Stimulated activated CD4-positive, alpha-beta T cell treated with anti-CD3 and anti-CD28 coated beads, TNF-alpha, amount 100 ng/mL, for 24 hours (primary cell): ENCODE measurements at places on chromosomes 4 and X.
A peak's percentile ranks its signal among the peaks of the same experiment; 100 is the strongest.

GRCh38 chr4:174036576-174036975, 246.9 kb downstream of the FBXO8 start:
- DNase-seq = no peak

GRCh38 chr4:610411-611261, 14.7 kb upstream of the PDE6B start:
- no peak for DNase-seq

DNA sequence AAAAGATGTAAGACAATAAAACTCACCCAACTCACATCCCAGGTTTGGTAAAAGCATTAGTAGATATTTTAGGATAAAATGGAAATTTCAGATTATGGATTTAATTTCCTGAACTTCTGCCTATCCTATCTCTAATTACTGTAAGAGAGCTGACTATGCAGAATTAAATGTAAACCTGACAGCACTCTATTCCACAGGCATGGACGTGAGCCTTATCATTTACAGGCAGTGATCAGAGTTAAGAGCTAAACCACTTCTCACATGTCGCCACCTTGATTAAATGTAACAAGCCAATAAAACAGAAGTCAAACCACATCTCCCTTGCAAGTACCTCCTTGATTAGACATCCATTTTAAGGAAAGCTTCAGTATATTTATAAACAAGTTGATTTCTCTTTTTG, 97.5 kb upstream of the CBR4 start:
- no peak for DNase-seq

DNA sequence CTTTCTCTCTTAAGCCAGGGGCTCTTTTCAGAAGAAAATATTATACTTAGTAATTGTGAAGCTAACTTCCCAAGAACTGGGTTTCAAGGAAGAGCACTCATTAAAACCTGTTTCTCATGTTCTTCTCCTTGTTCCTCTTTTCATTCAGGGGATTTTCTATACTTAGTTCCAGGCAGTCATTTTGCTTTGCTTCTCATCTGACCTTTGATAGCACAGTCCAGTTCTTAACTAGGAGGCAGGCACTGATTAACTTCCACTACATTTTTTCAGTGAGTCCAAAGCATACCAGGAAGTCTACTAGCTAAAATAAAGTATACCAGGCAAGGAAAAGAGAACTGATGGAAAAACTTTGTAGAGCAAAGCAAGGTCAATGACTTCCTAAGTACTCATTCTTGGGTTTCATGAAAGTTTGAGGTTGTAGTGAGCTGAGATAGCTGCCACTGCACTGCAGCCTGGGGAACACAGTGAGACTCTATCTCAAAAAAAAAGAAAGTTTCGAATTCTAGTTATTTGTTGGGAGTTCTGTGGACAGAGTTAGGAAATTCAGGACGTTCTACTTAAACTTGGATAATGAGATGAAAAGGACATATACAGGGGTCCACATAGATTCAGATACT, 190.1 kb upstream of the HS3ST1 start:
- DNase-seq = no peak

- DNase-seq = no peak
These were observed 79.4 kb downstream of the ABLIM2 start for GRCh38 chr4:8079031-8079885.

DNA sequence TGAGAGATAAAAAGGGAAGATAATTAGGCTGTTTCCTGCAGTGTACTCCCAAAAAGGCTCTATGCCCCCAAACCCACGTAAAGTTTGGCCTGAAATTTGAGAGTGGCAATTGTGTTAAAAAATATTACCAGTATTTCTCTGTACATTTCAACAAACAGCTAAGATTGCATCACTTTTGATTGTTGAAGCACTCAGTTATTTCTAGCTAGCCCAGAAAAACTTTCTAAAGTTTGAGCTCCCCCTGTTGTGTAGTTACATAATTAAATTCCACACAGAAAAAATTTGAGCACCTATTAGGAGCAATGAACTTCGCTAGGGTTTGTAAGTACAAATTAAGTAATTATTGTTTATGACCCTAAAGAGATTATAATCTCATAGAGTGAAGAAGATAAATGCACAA, 109.4 kb downstream of the DLG3 start:
- no peak for DNase-seq

DNA sequence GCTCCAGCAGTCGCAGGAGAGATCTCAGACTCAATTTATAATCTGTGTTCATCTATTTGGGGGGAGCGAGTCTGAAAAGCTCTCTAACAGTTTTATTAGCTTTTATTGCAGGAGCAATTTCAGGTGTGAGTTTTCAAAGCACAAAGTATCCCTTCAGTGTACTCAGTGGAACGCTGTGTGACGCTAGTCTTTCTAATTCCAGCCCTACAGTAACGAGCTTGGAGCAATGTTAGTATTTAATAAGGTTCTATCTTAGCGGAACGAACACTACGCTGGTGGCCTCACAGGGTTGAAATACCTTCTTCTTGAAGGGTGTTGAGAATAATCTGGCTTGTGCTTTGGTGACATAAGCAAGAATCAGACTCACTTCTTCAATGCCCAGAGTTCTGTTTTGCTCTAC, 8.4 kb downstream of the HS3ST1 start:
- DNase-seq = no peak

DNA sequence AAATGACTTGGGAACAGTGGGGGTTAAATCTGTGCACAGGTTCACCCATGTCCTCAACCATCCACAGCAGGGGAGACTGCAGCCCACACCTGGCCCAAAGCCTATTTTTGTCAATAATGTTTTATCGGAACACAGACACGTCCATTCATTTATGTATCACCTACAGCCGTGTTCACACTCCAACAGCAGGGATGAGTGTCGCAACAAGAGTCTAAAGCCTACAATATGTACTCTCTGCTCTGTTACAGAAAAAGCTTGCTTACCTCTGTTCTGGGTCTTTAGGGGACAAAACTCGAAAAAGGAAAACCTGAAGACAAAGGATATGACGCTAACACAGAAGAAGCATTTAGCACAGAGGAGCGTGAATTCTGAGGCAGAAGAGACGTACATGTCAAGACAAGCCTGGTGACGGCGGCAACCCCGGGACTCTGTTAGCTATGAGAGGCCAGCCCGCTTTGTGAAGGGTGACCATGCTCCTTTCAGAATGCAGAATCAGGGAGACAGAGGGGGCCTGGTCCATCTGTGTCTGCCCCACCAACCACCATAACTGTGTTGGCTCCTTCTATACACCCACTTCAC, 45.5 kb downstream of the AFAP1 start:
- no peak for DNase-seq

DNA sequence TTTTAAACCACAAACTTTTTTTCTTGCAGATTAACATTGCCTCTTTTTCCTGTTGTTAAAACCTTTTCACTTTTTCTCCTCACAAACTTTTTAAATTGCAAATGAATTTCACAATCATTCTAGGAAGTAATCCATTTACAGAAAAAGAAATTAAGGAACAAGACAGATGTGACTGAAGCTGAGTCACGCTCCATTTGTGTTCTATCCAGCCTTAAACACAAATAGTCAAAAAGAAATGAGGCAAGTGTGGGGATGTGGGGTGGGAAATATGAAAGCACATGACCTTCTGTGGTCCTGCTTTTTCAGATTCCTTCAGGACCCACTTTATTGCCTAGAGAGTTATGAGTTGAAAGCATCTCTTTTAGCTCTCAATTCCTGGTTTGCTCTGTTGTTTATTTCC, 197.0 kb downstream of the ADGRL3 start:
- no peak for DNase-seq

- DNase-seq = no peak
These were observed 112.5 kb downstream of the ANAPC10 start for GRCh38 chr4:144985531-144985930.

DNA sequence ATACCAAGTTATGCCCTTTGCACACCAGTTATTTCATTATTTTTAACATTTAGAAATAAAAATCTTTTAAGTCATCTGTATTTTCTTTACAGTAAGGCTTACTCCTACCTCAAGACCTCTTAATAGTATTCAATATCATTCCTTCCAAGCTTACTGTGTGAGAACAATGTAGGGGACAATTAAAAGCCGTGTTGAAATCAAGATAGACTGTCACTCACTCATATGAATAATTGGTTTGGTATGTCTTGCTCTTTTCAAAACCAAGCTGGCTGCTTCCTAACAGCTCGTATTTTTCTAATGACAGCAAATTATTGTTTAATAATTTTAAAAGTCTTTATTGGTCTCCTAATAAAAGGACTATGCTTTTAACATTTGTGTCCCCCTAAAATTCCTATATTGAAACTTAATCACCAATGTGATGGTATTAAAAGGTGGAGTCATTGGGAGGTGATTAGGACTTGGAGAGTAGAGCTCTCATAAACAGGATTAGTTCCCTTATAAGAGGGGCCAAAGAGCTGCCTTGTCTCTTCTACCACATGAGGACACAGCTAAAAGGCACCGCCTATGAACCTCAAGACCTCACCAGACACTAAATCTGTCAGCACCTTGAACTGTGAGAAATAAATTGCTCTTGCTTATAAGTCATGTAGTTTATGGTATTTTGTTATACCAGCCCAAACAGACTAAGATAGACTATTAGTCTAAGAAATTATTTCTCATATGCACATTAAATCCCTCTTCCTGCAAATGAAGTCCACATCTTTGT, 4.1 kb downstream of the ABCB7 start:
- no peak for DNase-seq

DNA sequence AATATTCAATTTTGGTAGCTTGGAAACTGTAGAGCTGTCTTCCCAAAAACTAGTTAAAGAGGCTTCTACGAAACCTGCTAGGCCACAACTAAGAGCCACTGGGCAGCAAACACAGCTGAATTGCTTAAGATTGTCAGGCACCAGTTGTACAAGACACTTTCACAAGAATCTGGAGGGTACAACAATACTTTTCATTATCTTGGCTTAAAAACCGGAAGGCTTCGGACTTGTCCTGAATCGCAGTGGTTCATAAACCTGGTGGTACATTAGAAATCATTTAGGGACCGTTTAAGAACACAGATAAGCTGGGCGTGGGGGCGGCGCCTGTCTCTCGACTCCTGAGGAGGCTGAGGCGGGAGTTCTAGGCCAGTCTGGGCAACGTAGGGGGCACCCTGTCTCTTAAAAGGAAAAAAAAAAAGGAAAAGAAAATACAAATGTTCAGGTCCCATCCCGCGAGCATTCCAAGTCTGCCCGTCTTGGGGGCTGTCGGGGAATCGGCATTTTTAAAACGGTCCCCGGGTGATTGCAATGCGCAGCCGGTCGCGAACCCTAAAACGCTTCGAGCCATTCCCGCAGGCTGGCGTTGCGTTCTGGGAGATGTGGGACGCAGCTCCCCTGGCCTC, 763 bp downstream of the PYURF start:
- DNase-seq = no peak

GRCh38 chr4:141124224-141124623, 9.0 kb downstream of the RNF150 start:
- no peak for DNase-seq

- no peak for DNase-seq
These were observed 20.8 kb downstream of the NAT8L start for GRCh38 chr4:2079926-2080325.

DNA sequence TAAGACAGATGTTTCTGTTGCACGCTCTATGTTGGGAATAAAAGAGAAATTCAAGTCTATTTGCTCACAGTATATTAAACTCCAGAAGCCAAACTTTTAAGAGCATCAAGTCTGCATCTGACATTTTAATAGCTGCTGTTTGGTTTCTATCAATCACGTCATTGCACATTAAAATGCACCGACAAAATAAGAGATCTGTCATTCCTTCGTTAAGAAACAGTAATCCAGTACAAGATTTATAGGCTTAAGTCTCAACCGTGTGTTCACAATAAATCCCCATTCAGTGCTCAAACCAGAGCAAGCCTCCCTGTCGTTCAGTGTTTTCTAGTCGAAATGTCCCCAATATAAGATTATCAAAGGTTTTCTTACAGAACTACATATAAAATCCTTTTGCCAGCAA, 89.0 kb upstream of the BMPR1B start:
- no peak for DNase-seq

- DNase-seq = no peak
These were observed 413.1 kb downstream of the GBA3 start for GRCh38 chr4:23105759-23106370.

- DNase-seq = no peak
These were observed 534.9 kb upstream of the DIPK2B start for GRCh38 chrX:45735571-45735970.

DNA sequence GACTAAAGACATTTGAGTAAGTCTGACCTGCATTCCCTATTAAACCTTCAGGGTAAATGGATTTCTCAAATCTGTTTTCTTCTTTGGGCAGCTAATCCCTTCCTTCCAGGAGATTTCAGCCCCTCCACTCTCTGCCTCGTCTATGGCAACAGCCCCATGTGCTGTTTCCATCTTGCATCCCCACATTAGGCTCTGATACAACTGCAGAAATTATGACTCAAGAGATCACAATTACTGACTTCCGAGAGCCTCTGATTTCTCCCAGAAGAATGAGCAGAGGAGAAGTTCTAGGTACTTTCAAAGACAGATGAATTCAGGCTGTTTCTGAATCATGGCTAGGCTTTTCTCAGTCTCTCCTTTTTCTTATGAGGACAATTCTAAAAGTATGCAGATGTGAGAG, 38.7 kb downstream of the RAI2 start:
- no peak for DNase-seq

DNA sequence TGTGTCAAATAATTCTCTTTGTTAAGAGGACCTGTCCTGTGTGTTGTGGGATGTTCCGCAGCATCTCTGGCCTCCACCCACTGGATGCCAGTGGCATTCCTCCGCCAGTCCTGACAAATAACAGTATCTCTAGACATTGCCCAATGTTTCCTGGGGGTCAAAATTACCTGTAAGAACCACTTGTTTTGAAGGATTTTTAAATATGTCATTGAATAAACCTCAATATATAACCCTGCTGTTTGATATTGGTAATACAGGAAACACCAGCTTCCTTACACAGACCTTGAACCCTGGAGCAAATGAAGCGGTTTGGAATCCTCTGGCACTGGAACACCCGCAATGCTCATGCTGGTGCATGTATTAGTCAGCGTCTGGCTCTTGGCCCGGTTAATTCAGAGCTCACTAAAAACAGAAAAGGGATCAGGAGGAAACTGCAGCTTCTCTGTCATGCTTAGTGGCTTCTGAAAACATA, 101.3 kb downstream of the TBL1X start:
- DNase-seq = peak; percentile 7

DNA sequence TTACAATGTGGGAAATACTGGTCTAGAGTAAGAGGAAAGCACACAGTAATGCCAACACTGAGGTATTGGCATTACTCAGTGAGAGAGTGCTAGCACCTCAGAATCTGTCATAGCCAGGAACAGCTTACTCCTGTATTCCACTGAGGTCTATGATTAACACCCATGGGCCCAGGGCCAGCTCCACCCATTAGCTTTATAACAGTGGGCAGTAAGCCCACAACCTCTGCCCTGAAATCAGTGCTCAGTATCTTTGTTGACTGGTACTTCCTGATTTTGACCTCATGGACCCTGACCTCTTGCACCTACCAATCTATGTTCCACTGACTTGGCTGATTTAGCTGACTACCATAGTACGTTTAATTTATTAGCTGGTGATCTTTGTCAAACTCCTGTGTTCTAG, 56.1 kb downstream of the LANCL3 start:
- DNase-seq = no peak

DNA sequence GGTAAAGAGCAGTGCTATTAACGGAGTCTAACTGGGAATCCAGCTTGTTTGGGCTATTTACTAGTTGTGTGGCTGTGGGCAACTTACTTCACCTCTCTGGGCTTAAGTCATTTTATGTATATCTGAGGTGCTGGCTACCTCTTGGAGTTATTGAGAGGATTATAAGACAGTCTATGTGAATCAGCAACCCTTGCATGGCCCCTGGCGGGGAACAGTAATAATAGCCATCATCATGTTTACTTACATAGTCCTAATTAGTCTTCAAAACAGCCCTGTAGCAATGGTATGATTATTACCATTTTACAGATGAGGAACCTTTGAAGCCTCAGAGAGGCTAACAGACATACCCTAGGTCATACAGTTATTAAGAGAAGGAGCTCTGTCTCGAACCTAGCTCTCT, 1.5 kb downstream of the HPRT1 start:
- DNase-seq = no peak
